Foreskin melanocyte (primary cell): ENCODE measurements at places on chromosomes 5 and 9.

GRCh38 chr5:83151821-83152220 is 74.5 kb downstream of the XRCC4 start:
- DNase-seq: no peak

- DNase-seq: no peak
Observed at GRCh38 chr5:1391691-1392090, 46.8 kb upstream of the CLPTM1L start.

DNA sequence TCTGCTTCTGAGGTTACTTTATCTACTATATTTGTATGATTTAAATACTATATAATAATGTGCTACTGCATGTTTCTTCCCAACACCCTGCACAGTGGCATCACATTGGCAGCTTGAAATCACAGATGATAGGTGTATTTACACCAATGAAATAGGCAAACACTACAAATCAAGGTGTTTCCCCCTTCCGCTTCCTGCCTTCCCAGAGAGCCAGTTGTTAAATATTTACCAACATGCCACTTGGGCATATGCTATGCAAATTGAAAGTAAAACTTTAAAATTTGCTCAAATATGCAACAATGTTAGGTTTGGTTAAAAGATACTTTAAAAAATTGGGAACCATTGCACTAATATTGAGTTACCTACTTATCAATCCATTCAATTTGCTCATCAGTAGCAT is 58.2 kb upstream of the SMARCA2 start:
- no peak for DNase-seq

DNA sequence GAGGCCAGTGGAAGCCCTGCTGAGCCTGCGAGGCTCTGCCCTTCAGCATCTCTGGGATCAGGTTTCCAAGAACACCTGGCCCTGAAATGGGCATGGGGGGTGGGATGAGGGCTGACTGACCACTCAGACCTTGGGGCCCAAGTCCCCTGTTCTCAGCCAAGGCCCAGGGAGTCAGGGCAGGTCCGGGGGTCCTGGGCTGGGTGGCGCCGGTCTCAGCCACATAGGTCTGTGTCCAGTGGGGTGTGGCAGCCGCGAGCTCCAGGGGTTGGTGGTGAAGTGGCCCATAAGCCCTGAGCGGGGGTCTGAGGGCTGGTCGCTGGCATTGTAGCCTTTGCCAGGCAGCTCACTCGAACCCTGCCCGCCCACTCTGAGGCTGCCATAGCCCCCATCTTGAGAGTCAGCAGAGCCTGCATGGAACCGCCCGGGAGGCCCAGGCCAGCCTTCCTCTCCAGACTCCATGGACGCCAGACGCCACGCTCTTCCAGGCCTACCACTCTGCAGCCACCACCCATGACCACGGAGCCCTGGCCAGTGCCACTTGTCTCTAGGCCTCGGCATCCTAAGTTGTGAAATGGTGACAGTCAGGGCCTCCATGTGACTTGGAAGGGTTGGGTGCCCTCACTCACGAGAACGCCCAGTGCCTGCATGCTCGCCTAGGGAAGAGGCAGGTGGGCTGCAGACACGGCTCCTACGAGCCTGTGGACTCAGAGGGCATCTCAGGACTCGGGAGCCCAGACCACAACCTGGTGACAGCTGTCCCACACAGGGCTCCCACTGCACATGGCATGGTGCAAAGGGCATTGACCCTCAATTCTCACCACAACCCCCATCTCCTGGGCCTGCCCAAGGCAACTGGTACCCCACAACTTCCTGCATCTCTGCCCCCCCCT is 6.7 kb upstream of the DBH start:
- no peak for DNase-seq

DNA sequence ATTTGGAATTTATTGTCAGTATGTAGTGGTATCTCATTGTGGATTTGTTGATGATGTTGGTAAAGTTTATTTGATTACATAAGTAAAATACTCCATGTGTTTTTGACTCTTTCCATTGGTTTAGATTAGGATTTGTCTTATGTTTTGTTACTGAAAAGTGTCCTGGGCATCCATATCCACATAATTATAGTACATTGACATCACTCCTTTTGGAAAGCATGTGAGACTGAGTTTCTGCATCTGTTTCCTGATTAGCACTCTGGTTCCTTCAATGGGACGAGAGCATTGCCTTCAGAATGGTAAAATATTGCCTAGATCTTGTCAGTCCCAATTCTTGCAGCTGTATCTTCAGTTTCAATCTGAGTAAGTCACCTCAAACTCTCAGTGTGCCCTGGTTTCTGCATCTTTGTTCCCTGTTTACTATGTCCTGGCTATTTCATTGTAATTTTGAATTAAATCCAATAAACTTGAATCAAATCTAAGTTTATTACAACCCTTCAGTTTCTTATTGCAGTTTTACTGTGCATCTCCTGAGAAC is 128.1 kb downstream of the FBXO38 start:
- DNase-seq: no peak

GRCh38 chr9:18834740-18835361 is 198.2 kb downstream of the SAXO1 start:
- DNase-seq: no peak

- DNase-seq: no peak
Observed at GRCh38 chr9:70073193-70073592, 29.5 kb downstream of the MAMDC2 start.

- no peak for DNase-seq
Observed at GRCh38 chr9:137977571-137978261, 100.1 kb downstream of the CACNA1B start.

GRCh38 chr5:138960145-138960692 is 85.1 kb upstream of the LRRTM2 start:
- DNase-seq: no peak

GRCh38 chr9:126497660-126498275 is 116.0 kb upstream of the LMX1B start:
- DNase-seq: no peak

- DNase-seq: no peak
Observed at GRCh38 chr5:148268566-148268965, at the start of gene SPINK13. TSS of gene SPINK13 (plus strand) at chr5:148268794. CDS start at chr5:148270073, 1,279 bp downstream.

DNA sequence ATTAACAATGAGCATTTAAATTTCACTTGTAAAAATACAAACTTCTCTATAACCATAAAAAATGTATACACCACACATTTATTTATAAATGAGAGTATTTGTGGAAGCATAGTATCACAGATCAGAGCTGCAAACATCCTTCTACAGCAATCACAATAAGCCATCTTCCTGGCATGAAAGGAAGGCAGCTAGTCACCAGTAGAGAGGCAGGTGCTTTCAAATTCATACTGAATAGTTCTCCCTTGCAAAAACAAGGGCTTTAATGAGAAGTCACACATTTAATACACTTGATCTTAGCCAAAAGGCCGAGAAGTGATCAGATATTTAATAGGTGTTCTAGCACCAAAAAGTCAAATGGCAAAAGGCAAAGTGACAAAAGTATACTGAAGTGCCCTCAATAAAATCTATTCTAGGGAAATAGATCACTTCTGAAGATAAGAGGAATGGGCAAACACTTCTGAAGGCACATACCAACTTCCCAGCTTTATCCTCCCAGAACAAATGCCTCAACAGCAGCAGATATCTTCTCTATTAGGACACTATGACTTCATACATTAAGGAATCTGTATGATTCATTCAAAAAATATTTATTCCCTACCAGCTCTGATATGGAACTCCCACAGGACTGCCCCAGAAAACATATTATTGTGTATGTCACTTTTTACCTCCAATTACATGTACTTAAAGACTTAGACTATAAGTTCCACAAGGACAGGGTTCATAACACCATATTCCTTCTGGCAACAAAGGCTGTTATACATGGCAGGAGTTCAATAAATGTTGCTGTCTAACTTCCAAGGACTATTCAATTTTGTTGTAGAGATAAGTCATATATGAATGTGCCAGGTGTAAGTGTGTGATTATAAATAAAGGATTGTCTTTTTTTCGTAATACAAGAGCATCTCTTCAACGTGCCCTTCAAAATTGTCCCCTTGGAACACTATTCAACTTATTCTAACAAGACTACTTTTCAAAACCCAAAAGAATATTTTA is 31.7 kb downstream of the MAPKAP1 start:
- DNase-seq: peak; percentile 49

DNA sequence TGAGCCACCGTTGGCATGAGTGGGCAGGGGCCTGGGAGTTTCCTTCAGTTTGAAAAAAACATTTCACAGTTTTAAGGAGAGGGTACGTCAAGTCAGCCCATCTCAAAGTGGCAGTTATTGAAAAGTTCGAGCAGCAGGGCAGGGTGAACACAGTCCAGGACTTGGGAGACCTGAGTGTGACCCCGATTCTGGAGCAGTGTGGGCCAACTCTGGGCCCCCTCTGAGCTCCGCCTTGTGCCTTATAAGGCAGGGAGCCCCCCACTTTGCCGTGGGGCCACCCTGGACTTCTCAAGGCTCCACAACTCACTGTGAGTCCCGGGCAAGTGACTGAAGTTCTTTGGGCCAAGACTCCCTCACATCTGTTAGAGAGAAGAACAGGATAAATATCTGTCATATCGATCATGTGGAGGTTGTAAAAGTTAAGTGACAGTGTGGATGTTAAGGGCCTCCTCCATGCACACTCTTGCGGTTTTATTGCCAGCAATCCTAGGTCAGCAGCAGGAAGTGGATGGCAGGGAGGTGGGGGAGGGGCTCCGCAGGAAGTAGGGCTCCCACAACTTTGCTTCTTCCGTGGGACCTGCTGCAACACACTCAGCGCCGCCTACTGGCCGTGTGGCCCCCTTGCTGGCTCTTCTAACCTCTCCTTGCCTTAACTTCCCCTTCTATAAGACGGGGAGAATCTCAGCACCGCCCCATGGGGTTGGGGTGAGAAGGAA is 38.4 kb downstream of the HRH2 start:
- peak; percentile 75 for DNase-seq

DNA sequence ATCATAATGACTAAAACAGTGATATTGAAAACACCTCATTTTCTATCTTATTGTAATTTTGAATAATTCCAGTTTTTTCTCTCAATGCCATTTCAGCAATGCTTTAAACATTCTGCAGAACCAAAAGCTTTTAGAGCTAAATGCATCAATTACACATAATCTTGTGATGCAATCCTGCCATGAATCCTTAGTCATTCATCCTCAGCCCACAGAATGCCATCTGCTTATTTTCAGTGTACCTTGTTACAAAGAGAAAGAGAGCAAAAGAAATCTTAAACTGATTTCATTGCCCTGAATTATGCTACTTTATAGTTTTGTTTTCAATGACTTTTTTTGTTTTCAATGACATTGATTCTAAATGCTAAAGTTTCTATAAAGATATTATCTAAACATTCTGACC is 1234.8 kb upstream of the C9orf72 start:
- DNase-seq: peak; percentile 84

GRCh38 chr9:21576331-21577189 is 94.4 kb upstream of the IFNE start:
- DNase-seq: peak; percentile 85

DNA sequence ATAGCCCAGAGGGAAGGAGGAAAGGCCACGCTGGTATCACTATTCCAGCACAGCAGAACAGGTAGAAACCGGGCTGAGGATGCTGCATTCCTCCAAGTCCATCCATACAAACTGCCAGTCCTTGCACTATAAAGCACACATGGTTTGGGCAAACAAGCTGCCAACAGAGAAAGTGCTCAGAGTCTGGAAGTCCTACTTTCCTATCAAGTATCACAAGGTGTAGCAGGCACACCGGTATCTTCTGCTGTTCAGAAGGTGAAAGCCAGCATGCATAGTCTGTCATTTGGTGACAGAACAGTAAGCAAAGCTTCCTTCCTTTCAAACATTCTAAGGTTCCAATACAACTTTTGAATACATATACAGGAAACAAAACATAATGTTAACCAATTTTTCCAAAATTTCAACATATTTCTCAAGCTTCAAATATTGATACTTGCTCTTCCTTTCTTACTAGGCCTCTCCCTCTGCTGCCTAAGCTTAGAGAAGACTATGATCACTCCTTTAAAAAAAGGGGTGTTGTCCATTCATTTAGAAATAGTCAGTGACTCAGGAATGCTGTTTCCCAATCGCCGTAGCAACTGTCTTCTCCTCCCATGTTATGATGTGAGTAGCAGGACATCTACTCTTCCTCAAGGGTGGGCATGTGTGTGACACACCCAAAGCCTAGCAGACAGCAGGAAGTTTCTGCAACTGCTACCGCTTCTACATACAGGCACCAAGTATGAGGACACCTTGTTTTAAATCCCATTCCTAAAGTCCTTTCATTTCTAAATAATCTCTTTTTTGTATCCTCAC is 14.7 kb downstream of the DIAPH1 start:
- peak; percentile 76 for DNase-seq

GRCh38 chr9:136541179-136541578 is 4.7 kb downstream of the NOTCH1 start:
- DNase-seq: no peak

DNA sequence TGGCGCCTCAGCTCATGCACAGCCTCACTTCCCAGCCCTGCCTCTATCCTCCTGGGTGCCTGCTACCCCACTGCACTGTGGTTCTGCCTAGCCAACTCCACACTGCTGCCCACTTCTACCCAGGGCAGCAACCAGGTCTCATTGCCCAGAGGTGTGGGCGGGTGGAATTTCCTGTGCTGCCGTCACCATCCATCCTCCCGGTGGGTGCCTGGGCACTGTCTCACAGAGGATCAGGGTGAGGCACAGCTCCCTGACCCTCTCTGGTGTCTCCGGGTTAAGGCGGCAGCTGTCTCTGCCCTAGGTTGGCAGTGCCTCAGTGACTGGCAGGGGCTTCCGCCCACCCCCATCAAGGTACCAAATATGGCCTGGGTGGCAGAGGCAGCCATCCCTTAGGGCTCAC is 4.3 kb upstream of the MTMR12 start:
- no peak for DNase-seq

- no peak for DNase-seq
Observed at GRCh38 chr5:113163328-113163727, 186.7 kb downstream of the DCP2 start.

DNA sequence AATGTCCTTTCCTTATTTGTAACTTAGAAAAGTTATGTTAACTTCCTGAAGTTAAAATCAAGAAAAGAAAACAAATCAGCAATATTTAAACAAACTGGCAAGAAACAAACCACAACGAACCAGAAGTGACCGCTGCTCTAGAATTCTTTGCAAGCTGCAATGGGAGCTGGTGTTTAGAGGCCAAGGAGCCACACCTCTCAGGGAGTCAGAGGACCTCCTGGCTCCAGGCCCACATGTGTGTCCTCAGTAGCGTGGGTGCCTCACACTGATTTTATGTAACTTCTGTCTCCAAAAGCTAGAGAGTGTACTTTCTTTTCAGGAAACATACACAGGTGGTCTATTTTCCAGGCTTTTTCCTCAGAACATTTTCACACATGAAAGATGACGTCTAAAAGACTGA is 100.4 kb downstream of the IRX2 start:
- DNase-seq: no peak

DNA sequence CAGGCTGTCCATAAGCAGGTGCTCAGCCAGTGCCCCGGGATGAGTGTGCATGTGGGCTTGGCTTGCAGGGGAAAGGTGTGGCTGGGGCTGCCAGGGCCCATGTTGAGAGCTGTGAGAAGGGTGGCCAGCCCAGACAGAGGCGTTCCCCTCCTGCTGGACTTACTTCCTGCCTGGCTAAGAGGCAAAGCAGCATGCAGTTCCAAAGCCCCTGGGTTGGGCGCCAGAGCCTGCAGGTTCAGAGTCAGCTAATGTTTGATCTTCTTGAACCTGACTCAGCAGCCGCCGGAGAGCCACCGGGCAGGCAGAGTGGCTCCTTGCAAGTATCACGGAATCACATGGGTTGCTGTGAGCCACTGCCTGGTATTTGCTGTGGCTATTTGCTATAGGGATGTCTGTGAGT is 168.4 kb upstream of the MAP1B start:
- DNase-seq: no peak

- no peak for DNase-seq
Observed at GRCh38 chr9:127162864-127163365, 40.5 kb upstream of the ANGPTL2 start.
